ENCODE measurements at places on chromosomes 12 and 14. TPM values are rescaled to one million over a fixed set of nuclear protein-coding genes. Genes with fewer than 3 reads are reported as not detected.

Gene AP1G2
- 27.5 TPM for total RNA-seq

Gene SIX6
- not detected for total RNA-seq

Gene PITPNM2
- 10.1 TPM for total RNA-seq

Gene CFAP73
- not detected for total RNA-seq

Gene MMP19
- total RNA-seq: 14.3 TPM

Gene PARPBP
- 5.6 TPM for total RNA-seq

DNA sequence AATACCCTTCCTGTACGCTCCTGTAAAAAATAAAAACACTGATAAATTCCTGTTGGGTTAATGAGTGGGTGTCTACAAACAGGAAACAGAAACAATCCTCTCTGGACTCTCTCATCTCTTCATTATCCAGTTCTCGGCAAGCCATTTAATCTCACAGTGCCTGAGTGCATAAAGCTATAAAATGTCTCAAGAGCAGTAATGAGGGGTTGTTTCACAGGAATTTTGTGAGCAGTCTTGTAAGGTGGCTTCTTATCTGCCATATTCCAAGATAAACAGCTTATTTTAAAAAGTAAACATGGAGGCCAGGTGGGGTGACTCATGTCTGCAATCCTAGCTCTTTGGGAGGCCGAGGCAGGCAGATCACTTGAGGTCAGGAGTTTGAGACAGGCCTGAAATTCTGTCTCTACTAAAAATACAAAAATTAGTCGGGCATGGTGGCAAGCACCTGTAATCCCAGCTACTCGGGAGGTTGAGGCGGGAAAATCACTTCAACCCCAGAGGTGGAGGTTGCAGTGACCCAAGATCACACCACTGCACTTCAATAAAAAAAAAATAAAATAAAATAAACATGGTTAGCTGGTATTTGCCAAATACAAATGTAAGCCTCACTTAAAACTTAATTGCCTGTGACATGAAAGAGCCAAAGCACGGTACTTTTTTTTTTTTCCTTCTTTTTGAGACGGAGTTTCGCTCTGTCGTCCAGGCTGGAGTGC lies 54.0 kb downstream of the CLIP1 start:
- no peak for DNase-seq

DNA sequence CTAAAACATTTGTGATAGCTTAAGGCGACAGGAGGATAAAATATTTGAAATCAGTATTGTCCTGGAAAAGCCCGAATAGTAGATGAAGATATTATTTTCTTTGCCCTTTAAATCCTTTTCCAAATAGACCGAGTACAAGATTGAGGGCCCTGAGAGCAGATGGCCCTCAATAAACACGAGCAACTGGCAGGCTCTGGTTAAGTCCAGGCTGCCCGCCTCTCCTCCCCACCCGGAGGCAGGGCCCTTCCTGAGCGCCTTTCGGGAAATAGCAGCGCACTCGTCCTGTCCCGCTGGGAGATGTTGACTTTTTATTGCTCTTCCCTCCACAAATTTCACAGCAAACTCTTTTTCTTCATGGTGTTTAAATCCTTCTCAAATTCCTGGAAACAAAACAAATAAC lies 50.8 kb upstream of the MAX start:
- DNase-seq: no peak

DNA sequence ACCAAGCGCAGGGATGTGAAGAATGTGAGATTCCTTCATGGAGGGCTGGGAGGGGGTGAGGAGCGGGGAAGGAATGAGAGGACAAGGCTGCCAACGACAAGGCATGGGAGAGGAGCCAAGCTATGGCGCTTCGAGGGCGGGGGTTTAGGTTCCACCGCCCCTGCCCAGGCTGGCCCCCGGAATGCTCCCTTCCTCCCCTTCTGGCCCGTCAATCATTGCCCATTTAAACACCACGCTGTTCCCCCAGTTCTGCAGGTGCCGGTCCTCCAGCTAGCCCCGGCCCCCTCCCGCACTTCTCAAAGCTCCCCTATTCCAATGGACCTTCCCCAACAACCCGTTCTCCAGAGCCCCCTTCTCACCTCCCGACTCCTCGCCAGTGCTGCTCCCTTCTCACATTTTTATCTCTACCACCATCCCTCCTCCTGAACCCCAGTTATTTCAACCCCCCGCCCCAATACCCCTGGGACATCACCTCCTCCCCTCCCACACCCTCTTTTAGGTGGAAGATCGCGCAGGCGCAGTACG lies 428 bp downstream of the RNF41 start:
- DNase-seq: no peak

DNA sequence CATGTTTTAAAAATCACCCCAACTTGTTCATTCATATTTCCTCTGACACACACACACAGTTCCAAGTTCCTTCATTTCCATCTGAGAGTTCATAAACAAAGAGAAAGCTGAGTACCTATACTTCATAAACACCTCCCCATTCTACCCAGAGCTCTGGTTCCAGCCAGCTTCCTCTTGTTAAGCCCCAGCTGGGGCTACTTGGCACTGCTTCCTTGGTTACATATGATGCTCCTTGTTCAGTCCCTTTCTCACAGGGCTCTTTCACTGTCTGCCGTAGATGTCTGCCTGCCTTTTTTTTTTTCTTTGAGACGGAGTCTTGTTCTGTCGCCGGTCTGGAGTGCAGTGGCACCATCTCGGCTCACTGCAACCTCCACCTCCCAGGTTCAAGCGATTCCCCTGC lies 77.5 kb downstream of the COX16 start:
- no peak for DNase-seq

DNA sequence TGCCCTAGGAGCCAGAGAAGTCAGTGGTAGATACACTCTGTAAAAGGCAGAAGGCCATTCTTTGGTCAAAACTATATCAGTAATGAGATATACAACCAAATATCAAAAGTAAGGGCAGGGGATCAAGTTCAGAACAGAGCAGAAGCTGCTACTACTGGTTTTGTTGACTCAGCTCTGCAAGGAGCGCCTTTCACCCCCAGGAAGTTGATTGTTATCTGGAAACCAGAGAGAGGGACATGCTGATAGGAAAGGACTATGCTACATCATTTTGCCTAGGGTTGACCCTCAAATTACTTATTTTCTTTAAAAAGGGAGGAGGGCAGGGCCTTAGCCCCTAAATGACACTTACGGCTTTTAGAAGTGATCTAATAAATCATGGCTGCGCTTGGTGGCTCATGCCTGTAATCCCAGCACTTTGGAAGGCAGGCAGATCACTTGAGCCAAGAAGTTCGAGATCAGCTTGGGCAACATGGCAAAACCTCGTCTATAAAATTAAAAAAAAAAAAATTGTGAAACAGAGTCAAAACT lies 194.0 kb downstream of the KLHL28 start:
- DNase-seq: no peak

DNA sequence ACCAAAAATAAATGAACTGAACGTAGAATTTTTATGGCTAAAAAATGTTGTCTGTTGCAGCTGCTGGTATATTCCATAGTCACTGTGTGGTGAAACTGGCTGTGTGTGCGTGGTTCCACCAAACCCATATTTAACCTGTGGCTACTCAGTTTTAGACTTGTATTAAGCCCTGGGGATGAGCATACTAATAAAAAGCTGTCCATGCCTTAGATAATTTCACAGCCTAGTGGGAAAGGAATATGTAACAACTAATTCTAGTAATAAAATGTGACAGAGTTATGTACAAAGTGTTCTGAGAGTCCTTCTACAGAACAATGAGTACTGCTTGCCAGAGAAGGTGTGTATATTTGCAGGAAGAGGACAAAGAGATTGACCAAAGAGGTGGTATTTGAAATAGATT lies 125.5 kb downstream of the TMTC3 start:
- no peak for DNase-seq

- DNase-seq: peak; percentile 80
These were observed 19.0 kb upstream of the SERPINA4 start for GRCh38 chr14:94542111-94542810.

DNA sequence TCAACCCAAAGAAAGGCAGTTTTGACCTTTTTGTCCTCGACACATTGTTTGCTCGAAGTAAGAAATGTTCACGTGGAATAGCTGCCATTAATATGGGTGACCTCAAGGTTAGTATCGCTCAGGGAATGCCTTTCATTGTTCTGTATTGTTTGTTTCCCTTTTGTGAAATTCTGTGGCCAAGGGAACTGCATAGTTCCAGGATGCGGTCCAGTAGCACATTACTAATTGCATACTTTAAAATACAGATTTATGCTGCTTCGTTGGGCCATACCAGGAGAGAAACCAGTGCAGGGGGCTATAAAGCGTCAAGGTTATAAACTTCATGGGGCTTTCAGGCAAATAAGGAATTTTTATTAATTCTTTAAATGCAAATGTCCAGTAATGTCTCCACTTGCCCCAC lies 73.3 kb upstream of the USP44 start:
- DNase-seq: no peak

DNA sequence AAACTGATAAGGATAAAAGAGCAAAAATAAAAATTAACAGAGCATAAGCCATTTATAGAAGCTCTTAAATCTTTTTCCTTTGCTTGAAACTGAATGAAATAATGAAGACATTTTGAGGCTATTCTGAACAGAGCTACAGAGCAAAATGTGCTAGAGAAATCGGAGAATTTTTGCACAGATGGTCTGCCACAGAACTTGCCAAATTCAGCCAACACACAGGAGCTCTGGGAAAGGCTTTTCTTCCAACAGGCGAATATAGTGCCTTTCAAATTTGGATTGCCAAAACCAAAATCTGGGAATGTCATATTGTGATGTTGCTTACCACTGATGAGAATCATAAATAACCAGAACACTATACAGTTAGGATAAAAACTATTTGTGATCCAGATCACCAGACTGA lies 406.3 kb downstream of the RPL10L start:
- DNase-seq: no peak

DNA sequence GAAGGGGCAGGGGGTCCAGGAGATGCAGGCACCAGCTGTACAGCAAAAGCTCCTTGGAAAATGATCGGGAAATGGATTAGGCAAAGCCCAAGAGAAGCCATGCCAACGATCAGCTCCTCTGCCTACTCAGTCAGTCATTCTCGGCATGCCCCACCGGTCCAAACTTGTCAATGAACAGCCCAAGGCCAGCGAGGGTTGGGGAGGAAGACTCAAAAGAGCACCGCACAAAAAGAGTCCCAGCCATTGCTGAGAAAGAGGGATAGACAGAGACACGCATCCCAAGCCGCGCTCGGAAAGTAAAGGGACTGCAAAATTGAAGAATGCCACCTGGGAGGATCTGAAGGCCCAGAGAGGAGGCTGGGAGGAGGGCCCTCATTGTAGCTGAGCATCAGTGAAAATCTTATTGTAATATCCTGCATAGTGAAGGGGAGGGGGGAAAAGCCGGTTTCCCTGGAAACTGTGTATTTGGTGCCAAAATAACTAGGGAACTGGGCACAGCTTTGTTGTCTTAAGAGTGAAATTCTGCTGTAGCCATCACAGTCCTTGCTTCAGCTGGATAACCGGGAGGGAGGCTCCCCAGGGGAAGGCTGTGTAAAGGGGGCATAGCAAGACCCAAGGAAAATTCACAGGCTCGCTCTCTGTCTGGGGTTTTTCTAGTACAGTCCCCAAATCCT lies 4.7 kb downstream of the KDM2B start:
- no peak for DNase-seq

- DNase-seq: no peak
These were observed 596 bp downstream of the DLST start for GRCh38 chr14:74882103-74882920.

- no peak for DNase-seq
These were observed 299.0 kb downstream of the CCDC91 start for GRCh38 chr12:28489246-28489645.

DNA sequence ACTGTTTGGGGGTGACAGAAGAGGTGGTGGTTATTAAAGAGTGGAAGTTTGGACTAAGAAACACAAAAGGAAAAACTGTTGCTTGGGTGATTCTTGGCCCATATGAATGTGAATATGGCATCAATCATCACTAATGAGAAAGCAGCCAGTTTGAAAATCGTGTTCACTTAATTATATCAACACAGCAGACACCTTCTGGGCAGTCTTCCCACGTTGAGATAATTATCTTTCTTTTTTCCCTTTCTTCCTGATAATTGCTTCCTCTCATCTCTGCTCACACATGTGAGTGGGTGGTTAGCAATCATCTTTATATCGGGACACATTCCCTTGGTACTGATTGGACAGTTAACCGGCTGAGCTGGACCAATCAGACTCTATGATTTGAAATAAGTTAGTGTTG lies 539.7 kb downstream of the AACS start:
- DNase-seq: no peak

DNA sequence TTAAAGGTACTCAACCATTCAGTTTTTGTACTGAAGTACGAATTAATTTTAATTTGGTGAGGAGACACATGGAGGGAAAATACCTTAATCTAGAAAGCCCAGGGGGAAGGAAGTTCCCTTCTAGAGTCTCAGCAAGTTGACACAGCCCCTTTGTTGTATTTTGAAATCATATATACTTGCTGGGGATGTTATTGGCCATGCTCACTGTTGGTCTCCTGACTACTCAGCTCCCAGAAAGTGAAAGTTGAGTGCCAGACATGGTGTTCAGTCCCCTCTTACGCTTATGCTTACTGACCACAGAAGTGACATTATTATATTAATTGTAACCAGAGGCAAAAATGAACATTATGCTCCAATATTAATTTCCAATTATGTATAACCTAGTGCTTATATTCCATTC lies 28.1 kb downstream of the ARF6 start:
- no peak for DNase-seq

DNA sequence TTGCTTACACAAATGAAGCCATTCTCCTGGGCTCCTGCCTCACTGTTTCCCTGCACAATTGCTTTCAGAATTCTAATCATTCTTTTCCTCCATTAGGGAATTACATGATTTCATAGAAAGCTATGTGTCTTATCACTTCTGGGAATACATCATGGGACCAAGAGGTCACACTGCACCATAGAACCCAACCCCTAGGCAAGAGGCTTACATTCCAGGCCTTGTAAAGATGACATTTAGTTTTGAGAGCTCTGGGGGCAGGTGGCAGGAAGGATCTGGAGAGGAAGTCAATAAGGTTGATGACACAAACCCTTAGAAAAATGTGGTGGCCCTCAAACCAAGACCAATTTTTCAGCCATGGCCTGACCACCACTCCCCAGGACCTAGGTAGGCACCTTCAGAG lies 57.1 kb downstream of the NUAK1 start:
- no peak for DNase-seq

DNA sequence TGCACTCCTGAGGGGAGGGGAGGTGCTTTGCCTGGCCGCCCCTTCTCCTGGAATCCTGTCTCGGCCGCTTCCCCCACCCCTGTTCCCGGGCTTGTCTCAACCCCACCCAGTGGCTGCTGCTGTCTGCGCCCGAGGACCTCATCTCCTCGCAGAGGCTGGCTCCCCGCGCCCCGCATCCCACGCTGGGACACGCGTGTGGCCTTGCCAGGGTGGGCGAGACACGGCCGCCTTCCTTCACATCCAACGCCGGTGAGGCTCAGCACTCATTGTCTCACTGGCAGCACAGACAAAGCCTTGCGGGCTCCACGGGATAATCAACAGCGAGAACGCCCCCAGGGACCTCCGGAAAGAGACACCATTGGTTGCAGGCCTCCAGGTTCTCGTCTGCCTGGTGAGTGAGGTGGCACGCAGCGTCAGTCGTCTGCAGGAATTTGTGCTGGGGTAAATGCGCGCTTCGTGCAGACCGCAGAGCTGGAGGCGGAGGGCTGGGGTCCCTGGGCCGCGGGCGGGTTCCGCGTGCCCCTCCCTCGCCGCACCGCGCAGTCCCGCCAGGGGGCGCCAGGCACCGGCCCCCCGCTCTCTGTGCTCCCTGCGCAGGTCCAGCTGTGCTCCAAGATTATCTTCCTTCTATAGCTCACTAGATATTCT lies 26.8 kb downstream of the CCDC177 start:
- DNase-seq: no peak
